AML-193 (cell line): ENCODE measurements at places on chromosomes 13 and 19.

GRCh38 chr13:48978942-48979601 is 3.4 kb downstream of the FNDC3A start:
- DNase-seq, result no peak

- no peak for DNase-seq
These were observed 270.5 kb downstream of the GPC6 start for GRCh38 chr13:93496985-93497673.

DNA sequence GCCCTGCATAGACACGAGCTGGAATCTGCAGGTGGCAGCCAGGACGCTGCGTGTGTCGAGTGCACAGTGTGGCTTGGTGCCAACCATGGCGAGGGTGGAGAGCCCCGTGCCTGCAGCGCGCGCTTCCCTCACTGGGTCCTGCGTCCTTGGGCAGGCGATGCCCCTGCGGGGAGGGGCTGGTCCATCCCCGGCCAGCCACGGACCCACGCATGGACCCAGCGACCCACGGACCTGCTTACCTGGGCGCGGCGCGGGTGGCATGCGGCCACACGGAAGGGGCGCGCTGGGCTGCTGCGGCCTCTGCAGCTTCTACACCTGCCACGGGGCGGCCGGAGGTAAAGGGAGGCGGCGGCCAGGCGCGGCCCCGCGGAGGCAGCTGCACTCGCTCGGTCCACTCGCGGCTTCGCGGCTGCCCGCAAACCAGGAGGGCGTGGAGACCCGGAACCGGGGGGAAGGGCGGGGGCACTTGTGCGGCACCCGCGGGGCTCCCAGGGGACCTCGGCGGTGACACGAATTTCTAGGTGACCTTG is 569 bp upstream of the MCF2L start:
- DNase-seq, result no peak

DNA sequence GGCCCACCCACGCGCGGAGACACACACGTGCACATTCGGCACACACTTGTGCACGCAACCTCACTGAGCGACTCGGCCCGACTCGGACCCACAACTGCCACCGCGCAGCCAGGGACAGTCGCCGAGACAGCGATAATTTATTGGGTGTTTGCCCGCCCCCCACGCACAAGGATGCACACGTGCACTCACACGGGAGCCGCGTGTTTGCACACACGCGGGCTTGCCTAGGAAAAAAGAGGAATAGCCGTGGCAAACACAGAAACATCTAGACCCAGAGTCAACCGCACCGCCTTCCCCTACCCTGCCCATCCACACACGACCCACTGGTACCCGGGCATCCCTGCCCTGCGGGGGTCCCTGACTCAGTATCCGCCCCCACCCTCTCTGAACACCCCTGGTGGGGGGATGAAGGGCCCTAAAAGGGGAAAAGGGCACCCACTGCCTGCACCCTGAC is 1.1 kb upstream of the SSBP4 start:
- no peak for DNase-seq

GRCh38 chr19:46862974-46863632 is 2.3 kb downstream of the ARHGAP35 start:
- no peak for DNase-seq

GRCh38 chr19:19410553-19411550 is 5.4 kb downstream of the GATAD2A start:
- no peak for DNase-seq

DNA sequence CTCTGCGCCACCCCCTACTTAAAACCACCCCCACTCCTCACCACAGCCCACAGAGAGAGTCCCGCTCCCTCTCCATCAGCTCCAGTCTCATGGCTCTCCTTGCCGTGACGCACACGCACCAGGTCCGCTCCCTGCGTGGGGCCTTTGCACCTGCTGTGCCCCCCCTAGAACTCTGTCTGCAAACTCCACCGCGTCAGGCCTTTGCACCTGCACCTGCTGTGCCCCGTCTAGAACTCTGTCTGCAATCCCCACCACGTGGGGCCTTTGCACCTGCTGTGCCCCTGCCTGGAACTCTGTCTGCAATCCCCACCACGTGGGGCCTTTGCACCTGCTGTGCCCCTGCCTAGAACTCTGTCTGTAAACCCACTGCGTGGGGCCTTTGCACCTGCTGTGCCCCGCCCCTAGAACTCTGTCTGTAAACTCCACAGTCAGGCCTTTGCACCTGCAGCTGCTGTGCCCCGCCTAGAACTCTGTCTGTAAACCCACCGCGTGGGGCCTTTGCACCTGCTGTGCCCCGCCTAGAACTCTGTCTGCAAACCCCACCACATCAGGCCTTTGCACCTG is 4.2 kb downstream of the SHC2 start:
- DNase-seq, result no peak

DNA sequence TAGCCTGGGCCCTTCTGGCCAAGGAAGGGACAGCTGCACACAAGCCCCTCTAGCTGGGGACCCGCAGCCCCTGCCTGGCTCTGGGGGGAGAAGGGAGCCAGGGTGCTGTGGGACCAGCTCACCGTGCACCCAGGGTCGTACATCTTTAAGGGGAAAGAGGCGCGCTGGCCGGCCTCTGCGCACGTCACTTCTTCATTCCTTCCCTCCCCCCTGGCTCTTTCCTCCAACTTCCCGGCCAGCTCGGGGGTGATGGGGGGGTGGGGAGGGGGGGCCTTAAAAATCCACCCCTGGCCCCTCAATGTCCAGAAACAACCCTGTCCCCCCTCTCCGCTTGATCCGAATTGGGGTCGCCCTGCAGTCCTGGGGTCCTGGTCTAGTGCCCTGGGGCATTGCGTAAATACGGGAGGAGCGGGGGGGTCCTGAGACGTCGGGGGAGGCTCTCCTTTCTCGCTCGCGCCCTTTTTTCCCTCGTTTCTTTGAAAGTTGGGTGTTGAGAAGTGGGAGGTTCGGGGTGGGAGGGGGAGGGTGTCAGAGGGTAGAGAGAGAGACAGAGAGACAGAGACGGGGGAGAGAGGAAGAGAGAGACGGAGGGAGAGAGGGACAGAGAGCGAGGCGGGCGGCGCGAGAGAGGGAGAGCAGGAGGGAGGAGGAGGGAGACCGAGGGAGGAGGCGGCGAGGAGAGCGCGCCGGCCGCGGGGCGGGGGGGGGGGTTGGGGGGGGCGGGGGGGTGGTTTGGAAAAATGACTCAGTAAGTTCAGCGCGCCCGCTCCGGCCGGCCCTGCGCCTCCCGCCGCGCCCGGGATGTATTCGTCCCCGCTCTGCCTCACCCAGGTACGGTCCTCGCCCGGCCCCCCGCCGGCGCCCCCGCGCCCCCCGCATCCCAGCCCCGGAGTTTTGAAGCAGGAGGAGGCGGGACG is at the start of gene NFIC:
Gene NFIC, plus strand, starts transcription at position 748 of the 917 bp plus-strand sequence. Its CDS starts 54 bp downstream, at position 802.
- DNase-seq, result peak; percentile 83
